ENCODE measurements at places on chromosomes 1 and 21.
A peak's percentile ranks its signal among the peaks of the same experiment; 100 is the strongest.

DNA sequence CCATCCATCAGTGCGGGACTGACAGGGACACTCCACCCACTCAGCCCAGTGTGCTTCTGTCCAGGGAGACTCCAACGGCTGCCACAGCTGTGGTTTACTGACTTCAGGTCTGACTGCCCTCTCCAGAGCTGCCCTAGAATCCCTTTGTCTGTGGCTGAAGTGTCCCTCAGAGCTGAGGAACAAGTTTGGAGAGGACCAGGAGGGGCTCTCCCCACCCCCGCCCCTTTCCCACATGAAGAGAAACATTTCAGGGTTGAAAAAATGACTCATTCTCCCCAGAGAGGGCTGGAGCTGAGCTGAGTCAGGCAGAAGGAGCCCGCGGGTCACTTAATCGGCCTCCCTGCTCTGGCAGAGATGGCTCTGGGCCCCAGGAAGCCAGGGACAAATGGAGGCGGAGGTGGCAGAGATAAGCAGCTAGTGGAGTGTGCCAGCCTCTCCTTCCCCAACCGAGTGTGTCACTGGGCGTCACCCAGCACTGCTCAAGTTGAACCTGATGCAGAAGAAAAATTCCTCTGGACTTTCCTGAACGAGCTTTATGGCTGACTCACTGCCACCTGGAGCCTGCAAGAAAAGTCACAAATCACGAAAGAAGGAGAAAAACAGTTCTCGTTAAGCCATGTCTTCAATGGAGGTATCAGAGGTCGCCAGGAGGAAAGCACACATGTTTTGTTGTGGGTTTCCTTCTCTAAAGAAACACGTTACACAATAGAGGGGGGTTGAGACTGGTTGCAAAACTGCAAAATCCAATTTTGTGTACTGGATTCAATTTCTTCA is 34.3 kb upstream of the ECE1 start:
- peak; percentile 72 for DNase-seq

- no peak for DNase-seq
Measured at GRCh38 chr1:224718470-224719053, 102.4 kb downstream of the CNIH3 start.

- DNase-seq = no peak
Measured at GRCh38 chr1:245923215-245923614, 583.9 kb downstream of the SMYD3 start.

DNA sequence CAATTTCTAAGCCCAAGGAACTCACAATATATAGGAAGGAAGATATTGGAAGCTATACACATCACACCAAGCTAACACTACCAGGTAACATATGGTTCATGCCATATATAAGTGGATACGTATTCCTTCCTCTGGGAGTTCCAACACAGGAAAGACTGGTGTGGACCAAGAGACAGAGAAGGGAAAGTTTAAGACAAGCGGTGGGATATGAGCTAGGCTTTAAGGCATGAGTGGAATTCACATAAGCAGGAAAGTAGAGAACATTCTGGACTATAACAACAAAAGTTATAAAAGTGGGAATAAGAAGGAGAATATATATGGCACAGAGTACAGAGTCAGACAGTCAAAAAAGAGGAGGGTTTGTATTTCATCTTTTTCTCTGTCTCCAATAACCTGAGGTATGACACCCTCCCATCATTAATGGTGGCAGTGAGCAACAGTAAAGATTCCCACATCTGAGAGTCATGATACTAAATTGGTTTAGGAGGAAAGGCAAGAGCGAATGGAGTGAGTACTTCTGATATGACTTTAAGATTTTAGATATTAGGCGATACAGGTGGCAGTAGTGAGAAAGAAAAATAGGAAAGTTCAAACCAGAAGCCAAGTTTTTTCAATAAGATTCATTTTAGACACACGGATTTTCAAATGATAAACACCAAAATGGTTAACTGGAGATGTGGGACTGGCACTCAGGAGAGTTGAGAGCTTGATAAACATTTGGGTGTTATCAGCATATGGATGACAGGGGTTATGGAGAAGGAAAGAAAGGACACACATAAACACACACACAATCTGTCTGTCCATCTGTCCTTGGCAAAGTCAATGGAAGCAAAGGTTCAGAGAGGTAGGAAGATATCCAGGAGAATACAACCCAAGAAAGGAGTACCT is 87.4 kb upstream of the TTC39A start:
- DNase-seq = no peak

- no peak for DNase-seq
Measured at GRCh38 chr1:43305461-43305860, 4.7 kb downstream of the TIE1 start.

GRCh38 chr1:99176753-99177152 is 87.5 kb upstream of the PLPPR4 start:
- DNase-seq = no peak

DNA sequence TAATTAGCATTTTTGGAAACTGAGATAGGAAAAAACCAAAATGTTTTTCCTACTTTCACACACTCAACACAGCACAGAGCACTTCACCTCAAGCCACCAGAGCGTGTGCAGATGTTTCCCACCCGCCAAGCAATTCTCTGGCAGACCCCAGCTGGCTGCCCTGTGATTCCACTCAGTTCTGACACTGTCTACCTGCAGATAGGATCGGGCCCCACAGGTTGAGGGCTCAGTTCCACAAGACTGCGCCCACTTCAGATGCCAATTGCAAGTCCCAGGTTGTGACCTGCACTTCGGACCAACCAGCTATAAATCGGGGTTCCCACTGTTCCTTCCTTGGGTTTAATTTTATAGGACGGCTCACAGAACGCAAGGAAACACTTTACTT is 9.9 kb downstream of the KIAA1614 start:
- no peak for DNase-seq

DNA sequence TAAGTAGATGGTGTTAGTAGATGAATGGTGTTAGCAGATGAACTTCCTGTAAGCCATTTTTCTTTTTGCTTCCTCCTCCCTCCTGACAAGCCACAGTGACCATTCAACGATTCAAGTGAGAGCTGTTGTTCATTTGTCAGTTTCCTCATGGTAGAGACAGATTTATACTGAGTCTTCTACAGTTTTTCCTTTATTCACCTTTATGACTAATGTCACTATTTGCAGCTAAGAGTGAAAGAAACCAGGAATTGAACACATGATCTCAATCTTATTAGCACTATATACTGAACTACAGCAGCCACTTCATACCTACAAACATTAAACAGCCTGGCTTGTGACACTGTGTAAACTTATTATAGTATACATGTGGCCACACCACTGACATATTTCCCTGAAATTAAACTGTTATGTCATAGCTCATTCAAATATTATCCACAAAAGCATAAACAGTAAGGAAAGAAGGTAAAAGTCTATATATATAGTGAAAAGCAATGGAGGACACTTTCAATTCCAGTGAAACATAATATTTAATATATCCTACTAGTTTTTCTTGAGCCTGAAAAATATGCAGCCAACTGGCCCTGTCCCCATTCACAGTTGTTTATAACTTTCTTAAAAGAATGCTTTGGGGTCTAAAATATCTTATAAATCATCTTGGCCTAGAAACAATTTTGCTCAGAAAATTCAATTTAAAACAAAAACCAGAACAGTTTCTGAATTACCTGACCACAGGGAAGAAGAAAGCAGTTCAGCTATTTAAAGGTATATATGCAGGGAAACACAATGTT is 566.9 kb upstream of the ZRANB2 start:
- DNase-seq = no peak

- no peak for DNase-seq
Measured at GRCh38 chr1:185459141-185459540, 142.1 kb upstream of the IVNS1ABP start.

DNA sequence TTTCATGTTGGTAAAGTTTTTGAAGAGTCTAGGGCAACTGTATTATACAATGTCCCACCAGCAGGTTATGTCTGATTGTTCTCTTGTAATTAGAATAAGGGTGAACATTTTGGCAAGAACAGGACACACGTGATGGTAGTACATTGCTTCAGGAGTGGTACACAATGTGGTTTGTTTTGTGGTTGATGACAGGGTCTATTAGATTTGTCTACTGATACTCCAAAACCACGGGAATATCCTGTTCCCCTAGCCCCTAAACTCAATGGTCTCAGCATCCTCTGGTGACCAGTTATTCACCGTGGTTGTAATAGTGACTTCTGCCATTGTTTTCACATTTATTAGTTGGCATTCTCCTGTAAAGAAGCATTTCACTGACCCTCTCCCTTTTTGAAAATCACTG is 22.1 kb upstream of the ACTA1 start:
- no peak for DNase-seq

GRCh38 chr1:84488107-84488506 is 9.0 kb downstream of the RPF1 start:
- DNase-seq = no peak

All from activated T-cell treated with anti-CD3 and anti-CD28 coated beads, Interleukin-2, amount 50 U/mL, for 1 hour (primary cell).